Karpas-422 (cell line): ENCODE measurements at places on chromosomes 3 and 15. TPM values are rescaled to one million over a fixed set of nuclear protein-coding genes. Genes with fewer than 3 reads are reported as not detected.

PLSCR2 gene
- total RNA-seq, result 1.0 TPM in 1 of 2 replicates, not detected in the other

FBLN2 gene
- total RNA-seq, result not detected in 2 replicates

RNF7 gene
- total RNA-seq, result 38.5 and 63.9 TPM in 2 replicates

ACTC1 gene
- total RNA-seq, result not detected in 2 replicates

RASL12 gene
- not detected in 2 replicates for total RNA-seq

SPINK8 gene
- total RNA-seq, result not detected in 2 replicates

SCAMP2 gene
- total RNA-seq, result 37.1 and 54.9 TPM in 2 replicates

LAMB2 gene
- total RNA-seq, result 3.8 TPM in 1 of 2 replicates, not detected in the other

PDZRN3 gene
- total RNA-seq, result 17.5 and 22.4 TPM in 2 replicates
